T-helper 17 cell (primary cell): ENCODE measurements at places on chromosomes 4 and X.

- DNase-seq: no peak
Observed at GRCh38 chr4:45776146-45776545, 347.7 kb downstream of the GABRG1 start.

DNA sequence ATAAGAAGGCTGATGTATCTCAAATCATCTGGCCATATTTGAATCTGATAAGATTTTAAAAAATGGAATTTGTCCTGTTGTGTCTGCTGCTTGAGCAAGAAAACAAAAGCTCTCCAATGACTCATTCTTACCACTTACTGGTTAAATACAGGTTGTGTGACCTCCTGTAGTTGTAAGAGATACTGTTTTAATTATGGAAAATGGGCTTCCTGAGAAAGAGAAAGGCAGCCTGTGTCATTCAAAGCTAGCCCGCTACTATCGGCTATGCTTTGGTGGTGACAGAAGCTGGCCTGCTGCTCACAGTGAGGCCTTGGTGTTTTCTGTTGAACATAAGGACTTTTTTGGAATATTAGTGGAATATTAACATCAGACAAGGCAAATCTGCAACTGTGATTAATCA, 1722.1 kb upstream of the PCDH10 start:
- DNase-seq: no peak

- DNase-seq: no peak
Observed at GRCh38 chr4:147498031-147498660, 17.2 kb downstream of the EDNRA start.

GRCh38 chrX:134774190-134775048, 116.1 kb upstream of the PLAC1 start:
- DNase-seq: no peak

DNA sequence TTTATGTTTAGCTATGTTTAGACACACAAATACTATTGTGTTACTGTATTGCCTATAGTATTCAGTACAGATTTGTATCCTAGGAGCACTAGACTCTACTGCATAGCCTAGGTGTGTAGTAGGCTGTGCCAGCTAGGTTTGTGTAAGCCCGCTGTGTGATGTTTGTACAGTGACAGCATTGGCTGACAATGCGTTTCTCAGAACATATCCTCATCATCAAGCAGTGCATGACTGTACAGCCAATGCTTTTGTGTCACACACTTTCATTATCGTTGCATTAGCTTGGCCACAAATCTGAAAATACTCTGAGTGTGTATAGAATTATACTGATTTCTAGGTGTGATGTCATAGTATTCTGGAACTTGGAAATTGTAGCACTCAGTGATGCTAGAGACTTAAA, 63.4 kb downstream of the CLDN34 start:
- no peak for DNase-seq

GRCh38 chr4:6877067-6877466, 32.6 kb upstream of the TBC1D14 start:
- no peak for DNase-seq

GRCh38 chr4:75002381-75002780, 69.5 kb downstream of the PARM1 start:
- no peak for DNase-seq

DNA sequence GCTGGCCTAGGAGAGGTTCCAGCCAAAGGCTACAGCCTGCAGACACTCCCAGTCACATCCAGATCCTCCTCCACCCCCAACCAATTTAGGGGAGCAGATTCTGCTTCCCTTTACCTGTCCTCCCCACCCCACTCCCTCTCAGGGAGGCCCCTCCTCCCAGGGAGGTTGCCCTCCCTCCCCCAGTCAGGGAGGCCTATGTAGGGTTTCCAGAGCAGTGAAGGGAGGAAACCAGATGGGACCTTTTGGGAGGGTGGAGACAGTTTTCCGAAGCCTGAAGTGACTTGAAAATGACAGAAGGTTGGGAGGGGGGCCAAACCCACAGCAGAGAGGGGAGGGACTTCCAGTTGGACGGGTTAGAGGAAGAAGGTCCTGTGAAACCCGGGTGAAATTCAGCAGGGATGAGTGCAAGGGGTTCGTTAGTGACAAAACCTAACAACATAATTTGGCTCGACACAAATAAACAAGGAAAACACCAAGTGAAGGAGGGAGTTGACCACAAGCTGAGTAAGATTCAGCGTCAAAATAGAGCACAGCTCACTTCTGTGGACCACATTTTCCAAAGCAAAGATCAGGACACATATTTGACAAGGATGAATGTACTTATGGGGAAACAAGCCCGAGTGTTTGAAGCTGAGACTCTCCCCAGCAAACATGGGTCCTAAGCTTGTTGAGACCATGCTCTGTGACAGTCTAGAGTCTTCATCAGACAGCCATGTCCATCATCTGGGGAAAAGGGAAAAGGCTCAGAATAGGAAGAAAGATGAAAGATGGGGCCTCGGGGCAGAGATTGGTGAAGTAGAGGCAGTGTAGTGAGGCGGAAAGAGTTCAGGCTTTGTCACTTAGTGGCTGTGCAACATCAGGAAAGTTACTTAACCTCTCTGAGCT, 46.4 kb downstream of the PRPS1 start:
- peak; percentile 45 for DNase-seq

DNA sequence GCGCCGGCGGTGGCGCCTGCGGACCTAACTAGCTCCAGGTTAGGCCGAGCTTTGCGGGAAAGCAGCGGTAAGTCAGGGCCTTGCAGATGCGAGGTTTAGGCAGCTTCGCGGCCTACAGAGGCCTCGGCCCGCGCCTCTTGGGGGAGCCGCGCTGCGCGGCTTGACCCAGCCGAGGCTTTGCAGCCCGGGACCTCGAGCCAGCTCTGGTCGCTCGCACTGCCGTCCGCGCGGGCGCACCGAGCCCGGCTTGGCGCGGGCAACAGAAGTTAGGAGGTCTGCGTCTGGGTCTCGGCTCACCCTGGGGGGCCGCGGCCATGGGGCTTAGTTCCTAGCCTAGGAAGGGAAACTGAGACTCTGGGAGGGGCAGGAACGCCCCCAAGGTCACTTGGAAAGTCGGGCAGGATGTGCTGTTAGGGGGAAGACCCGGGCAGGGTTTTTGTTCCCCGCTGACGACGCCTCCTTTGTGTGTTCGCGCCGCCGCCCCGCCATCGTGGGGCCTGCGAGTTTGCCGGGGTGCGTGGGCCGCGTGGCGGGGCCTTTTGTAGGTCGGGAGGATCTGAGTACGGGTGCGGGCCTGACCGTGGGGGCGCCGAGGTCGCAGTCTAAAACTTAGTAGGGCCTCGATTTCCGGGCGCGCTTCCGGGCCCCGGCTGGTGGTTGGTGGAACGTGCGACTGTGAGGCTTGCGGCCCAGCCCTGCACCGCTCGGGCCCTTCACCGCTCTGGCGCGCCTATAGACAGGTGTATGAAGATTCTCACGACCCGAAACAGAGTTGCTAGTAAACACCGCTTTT, 482 bp downstream of the RNF4 start:
- DNase-seq: peak; percentile 65
